ENCODE measurements at places on chromosomes 5 and 9.

DNA sequence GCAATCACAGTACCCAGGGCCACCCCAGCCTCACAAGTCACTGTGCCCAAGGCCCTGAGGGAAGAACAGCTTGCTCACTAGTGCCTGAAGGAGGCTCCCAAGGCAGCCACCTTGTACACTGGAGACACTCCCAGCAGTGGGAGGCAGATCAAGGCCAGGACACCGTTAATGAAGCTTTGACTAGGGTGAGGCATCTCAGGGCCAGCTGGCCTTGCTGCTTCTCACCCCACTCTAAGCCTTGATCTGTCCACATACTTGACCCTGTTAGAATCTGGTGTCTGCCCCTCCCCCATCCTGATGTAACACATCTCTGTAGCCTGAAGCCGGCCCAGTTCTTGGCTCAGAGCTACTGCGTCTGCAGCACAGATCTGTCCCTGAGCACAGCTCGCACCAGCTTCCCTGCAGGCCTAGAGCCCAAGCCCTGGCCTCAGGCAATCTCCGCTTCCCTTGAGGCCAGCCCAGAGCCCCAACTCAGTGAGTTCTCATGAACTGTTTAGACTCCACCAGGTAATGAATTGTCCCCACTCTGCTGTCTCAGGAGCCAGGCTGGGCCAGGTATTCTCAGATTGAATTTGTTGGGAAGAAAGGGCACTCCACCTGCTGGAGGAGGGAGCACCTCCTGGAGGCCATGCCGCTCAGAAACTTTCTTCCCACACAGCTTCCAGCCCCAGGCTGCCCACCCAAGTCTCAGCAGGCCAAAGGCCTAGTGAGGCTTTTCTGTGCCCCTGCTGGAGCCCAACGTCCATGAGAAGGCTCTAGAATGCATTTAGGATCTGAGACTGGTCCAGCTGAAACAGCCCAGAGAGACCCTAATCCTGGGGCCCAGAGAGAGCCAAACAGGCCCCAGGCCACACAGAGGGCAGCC is 13.4 kb upstream of the JADE2 start:
- no peak for DNase-seq

GRCh38 chr9:106143781-106144180 is 449.4 kb downstream of the TMEM38B start:
- DNase-seq = no peak

- DNase-seq = no peak
These were observed 604.1 kb downstream of the TAF11L14 start for GRCh38 chr5:18238321-18238720.

DNA sequence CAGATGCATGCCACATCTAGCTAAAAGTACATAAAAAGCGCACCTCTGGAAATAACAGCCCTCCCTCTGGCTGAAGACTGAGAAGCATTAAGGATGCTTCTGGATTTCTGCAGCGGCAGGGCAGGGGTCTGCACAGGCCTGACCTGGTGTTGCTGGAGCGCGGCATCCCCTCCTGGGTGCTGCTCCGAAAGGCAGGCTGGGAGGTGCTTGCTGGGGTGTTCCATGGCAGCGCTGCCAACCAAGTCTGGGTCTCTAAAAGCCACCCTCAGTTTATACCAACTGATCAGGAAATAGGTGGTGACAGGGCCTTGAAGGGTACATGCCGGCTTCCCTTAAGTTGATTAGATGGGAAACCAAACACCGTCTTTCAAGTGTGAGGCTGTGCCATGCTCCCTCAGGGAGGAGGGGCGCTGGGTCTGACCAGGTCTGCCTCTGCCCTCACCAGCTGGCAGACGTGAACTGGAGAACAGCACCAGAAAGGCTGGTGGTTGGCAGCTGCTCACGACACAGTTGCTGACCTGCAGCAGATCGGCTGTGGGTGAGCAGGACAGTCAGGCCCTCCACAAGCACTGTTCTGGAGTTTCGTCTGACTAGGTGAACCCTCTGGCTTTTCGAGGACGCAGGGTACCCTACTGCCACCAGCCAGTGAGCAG is 81.6 kb downstream of the DAP start:
- DNase-seq = no peak

DNA sequence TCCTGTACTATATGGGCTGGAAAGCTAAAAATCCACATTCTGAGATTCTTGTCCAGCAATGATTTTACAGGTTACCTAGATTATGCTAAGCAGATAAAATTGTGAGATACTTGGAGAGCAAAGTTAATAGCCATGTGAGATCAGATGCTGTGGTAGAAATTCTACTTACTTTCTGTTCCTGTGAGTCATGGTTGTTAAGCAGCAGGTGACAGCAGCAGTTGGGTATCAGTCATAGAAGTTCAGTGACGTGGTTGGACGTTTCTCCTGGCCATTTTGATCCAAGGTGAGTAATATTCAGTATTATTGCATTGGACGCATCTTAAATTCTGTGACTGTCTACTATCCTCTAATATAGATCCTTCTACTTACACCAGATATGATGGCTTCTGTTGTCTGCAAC is 524.5 kb downstream of the TMEM38B start:
- no peak for DNase-seq

DNA sequence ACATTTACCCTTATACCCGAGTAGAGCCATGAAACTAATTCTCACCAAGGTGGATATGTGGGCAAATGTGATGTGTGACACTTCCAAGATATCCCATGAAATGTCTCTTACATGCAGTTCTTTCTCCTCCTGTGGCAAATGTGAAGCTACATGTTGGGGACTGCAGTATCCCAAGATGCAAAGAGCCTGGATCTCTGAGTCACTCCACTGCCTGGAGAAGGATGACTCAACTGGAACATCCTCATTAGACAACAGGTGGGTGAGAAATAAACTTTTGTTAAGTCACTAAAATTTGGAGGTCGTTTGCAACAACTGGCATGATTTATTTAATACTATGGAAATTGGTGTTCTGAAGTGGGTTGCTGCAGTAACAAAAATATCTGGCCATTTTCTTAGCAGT is 36.5 kb upstream of the TENT4A start:
- DNase-seq = no peak

DNA sequence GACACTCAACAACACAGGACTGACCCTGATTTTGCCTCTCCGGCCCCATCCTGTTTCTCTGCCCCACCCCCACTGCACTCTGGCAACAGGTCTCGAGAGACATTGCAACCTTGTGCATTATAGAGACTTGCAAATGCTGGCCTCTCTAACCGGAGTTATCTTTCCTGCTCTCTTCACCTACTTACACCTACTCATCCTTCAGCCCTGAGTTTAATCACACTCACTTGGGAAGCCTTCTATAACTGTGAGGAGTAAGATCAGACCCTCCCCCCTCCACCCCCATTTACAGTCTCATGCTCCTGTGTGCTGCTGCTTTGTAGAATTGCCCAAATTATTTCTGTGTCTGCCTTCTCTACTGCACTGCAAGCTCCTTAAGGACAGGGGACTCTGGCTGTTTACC is 42.8 kb downstream of the WWC1 start:
- DNase-seq = no peak

DNA sequence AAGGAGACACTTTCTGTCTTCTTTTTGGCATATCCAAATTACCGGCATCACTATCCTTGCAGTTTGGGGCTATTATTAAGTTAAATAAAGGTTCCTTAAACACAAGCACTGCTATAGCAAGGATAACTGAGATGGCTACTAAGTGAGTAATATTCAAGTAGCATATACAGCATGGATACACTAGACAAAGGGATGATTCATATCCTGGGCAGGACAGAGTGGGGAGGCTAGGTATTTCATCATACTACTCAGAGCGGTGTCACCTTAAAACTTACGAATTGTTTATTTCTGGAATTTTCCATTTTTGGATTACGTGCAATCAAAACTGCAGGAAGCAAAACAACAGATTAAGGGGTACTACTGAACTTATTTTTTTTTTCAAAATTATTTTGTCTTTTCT is 54.1 kb downstream of the FER start:
- no peak for DNase-seq

DNA sequence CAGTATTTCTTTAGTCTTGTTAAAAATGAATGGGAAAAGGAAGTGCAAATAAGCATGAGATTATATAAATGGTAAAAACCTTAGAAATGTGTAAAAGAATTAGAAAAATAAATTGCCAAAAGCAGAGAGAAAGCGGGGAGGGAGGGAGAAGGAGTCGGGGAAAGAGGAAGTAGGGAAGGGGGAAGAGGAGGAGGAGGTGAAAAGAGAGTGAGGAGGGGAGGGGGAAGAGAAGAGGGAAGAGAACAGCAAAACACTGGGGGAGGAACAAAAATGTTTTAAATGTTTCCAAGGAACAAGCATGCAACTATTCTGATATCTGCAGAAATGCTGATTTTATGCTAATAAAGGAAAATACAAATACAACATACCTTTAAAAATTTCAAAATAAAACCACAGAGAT is 317.5 kb downstream of the PIK3R1 start:
- DNase-seq = no peak

- no peak for DNase-seq
These were observed 228.3 kb downstream of the MAST4 start for GRCh38 chr5:66824476-66824875.

- DNase-seq = no peak
These were observed 5.5 kb downstream of the CNOT6 start for GRCh38 chr5:180499684-180500083.

GRCh38 chr5:17828681-17829080 is 194.4 kb downstream of the TAF11L14 start:
- DNase-seq = no peak

Data from CD4-positive, alpha-beta T cell treated with Interleukin-6 at 100 ng/mL for 8 hours (primary cell).